Hepatocyte (in vitro differentiated cells): ENCODE measurements at places on chromosomes 5 and 9. TPM values are rescaled to one million over a fixed set of nuclear protein-coding genes. Genes with fewer than 3 reads are reported as not detected.

KCNN2 gene
- total RNA-seq, result 3.2 and 3.9 TPM in 2 replicates

HEXB gene
- 216 and 224 TPM in 2 replicates for total RNA-seq

SLC6A19 gene
- 5.2 and 6.7 TPM in 2 replicates for total RNA-seq

HSD17B3 gene
- total RNA-seq, result 0.67 and 2.5 TPM in 2 replicates

MPDZ gene
- 43.3 and 45.5 TPM in 2 replicates for total RNA-seq

BTNL3 gene
- 25.9 and 31.3 TPM in 2 replicates for total RNA-seq

IFNA17 gene
- not detected in 2 replicates for total RNA-seq

OGN gene
- total RNA-seq, result 43.5 and 56.6 TPM in 2 replicates

FBN2 gene
- total RNA-seq, result 108 and 143 TPM in 2 replicates

ZNF608 gene
- total RNA-seq, result 28.5 and 30.0 TPM in 2 replicates

EIF4EBP3 gene
- total RNA-seq, result 2.7 and 3.5 TPM in 2 replicates

MLANA gene
- not detected in 2 replicates for total RNA-seq

ELOVL7 gene
- 33.0 and 41.8 TPM in 2 replicates for total RNA-seq

KYAT1 gene
- 5.1 and 7.9 TPM in 2 replicates for total RNA-seq

HAVCR2 gene
- total RNA-seq, result 0.84 and 1.7 TPM in 2 replicates

MYOZ3 gene
- 0.92 and 1.1 TPM in 2 replicates for total RNA-seq

EGFLAM gene
- 4.4 and 9.0 TPM in 2 replicates for total RNA-seq

PCDHB7 gene
- 0.48 and 0.53 TPM in 2 replicates for total RNA-seq

SLC36A2 gene
- 0.30 TPM in 1 of 2 replicates, not detected in the other for total RNA-seq

ANKRD34B gene
- total RNA-seq, result not detected in 2 replicates

SPINK13 gene
- not detected in 2 replicates for total RNA-seq

DNAJC21 gene
- 37.3 and 39.5 TPM in 2 replicates for total RNA-seq

GAPT gene
- total RNA-seq, result not detected in 2 replicates

CCNJL gene
- 6.6 and 8.1 TPM in 2 replicates for total RNA-seq

TMEM174 gene
- not detected in 2 replicates for total RNA-seq

CAVIN4 gene
- total RNA-seq, result 1.0 and 2.4 TPM in 2 replicates

PCDHA4 gene
- total RNA-seq, result 25.2 and 30.0 TPM in 2 replicates

OR1B1 gene
- total RNA-seq, result not detected in 2 replicates

WDR38 gene
- total RNA-seq, result not detected in 2 replicates

DAB2 gene
- total RNA-seq, result 98.9 and 115 TPM in 2 replicates

PFN3 gene
- not detected in 2 replicates for total RNA-seq

KIF4B gene
- total RNA-seq, result 0.10 TPM in 1 of 2 replicates, not detected in the other

SAXO1 gene
- not detected in 2 replicates for total RNA-seq

CDH9 gene
- 0.53 and 2.2 TPM in 2 replicates for total RNA-seq

ZNG1A gene
- total RNA-seq, result 39.4 and 41.6 TPM in 2 replicates

WDR36 gene
- 28.7 and 31.7 TPM in 2 replicates for total RNA-seq

SV2C gene
- total RNA-seq, result under 0.01 and 0.12 TPM in 2 replicates

NEURL1B gene
- total RNA-seq, result 3.9 and 5.8 TPM in 2 replicates

CD180 gene
- total RNA-seq, result 0.07 and 0.12 TPM in 2 replicates

RNF44 gene
- 9.5 and 13.0 TPM in 2 replicates for total RNA-seq

CSF2 gene
- 1.0 TPM in 1 of 2 replicates, not detected in the other for total RNA-seq

MYORG gene
- 30.0 and 32.2 TPM in 2 replicates for total RNA-seq

TCF7 gene
- total RNA-seq, result 5.1 and 7.5 TPM in 2 replicates

SPATA31C1 gene
- total RNA-seq, result not detected in 2 replicates

POU5F2 gene
- total RNA-seq, result 1.2 and 1.3 TPM in 2 replicates

PTGR1 gene
- total RNA-seq, result 290 and 318 TPM in 2 replicates

KIF24 gene
- total RNA-seq, result 1.3 and 1.8 TPM in 2 replicates
